ENCODE measurements at places on chromosomes 7 and 10. TPM values are rescaled to one million over a fixed set of nuclear protein-coding genes. Genes with fewer than 3 reads are reported as not detected.

DNA sequence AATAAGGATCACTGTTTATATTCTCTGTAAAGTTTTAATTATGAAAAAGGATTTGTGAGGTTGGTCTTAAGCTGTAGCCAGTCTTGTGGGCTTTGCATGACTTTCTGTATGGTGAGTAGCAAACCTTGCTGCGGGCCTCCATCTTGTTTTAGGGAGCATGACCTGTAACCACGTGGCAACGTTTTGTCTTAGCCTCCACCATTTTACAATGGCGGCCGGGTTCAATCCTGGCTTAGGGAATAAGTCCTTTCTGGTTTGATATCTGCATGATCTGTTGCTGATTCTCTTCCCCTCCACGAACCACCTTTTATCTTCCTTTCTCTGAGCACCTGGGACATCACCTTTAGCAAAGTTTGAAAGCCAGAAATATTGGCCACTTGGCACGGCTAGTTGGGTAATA is 32.5 kb upstream of the OPTN start:
- H3K36me3 ChIP-seq, result no peaks in the 10 kb centered on the region
- H3K27me3 ChIP-seq, result peaks cover 16% of the 10 kb centered on the region
- H3K4me3 ChIP-seq, result no peak overlapping the region
- DNase-seq, result no peak

DNA sequence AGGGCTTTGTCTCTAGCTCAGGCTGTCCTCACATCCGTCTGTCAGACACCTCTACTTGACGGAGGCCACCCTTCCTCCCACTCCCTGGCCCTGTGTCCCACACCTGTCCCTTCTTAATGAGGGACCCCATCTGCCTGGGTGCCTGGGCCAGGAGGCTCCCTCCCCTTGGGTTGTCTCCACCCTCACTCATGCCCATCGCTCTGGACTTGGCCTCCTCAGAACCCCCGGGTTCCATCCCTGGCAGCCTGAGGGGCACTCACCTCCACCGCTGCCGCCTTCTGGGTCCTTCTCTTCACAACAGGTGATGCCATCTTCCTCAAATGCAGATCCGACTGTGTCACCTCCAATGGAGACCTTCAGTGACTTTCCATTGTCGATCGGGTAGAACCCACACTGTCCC is 20.2 kb upstream of the GJD4 start:
- H3K36me3 ChIP-seq, result no peaks in the 10 kb centered on the region
- peaks cover 5% of the 10 kb centered on the region for H3K27me3 ChIP-seq
- no peak for DNase-seq

DNA sequence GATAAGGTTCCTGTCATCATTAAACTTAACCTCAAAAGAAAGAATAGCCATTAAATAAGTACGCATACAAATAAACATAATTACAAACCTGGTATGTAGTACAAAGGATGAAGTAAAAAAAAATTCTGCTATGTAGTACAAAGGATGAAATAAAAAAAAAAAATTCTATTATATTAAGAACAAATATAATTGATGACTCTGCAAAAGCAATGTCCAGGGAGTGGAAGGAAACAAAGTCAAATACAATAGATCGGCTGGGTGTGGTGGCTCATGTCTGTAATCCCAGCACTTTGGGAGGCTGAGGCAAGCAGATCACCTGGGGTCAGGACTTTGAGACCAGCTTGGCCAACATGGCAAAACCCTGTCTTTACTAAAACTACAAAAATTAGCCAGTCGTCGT is 56.9 kb downstream of the ABI1 start:
- no peaks in the 10 kb centered on the region for H3K27me3 ChIP-seq
- no peak overlapping the region for H3K4me3 ChIP-seq
- no peak for DNase-seq
- H3K4me1 ChIP-seq, result peaks cover 39% of the 10 kb centered on the region
- H3K36me3 ChIP-seq, result peaks cover 10% of the 10 kb centered on the region

GRCh38 chr10:79926037-79926436 is 22.9 kb downstream of the SFTPD start:
- no peaks in the 10 kb centered on the region for H3K36me3 ChIP-seq
- DNase-seq, result no peak
- H3K27ac ChIP-seq, result no peak overlapping the region
- H3K4me1 ChIP-seq, result peaks cover 5% of the 10 kb centered on the region

GRCh38 chr10:1216574-1217236 is 160.5 kb downstream of the WDR37 start:
- no peak for DNase-seq
- H3K4me3 ChIP-seq, result no peak overlapping the region
- H3K4me1 ChIP-seq, result no peaks in the 10 kb centered on the region
- no peaks in the 10 kb centered on the region for H3K27me3 ChIP-seq
- H3K36me3 ChIP-seq, result no peaks in the 10 kb centered on the region
- H3K27ac ChIP-seq, result no peak overlapping the region

- no peak overlapping the region for H3K4me3 ChIP-seq
- no peak overlapping the region for H3K27ac ChIP-seq
- H3K4me1 ChIP-seq, result peaks cover 2% of the 10 kb centered on the region
- peaks cover 9% of the 10 kb centered on the region for H3K27me3 ChIP-seq
- H3K36me3 ChIP-seq, result no peaks in the 10 kb centered on the region
Measured at GRCh38 chr7:50647286-50647980, 82.2 kb upstream of the DDC start.

- no peak overlapping the region for H3K4me3 ChIP-seq
- no peaks in the 10 kb centered on the region for H3K27me3 ChIP-seq
- H3K4me1 ChIP-seq, result no peaks in the 10 kb centered on the region
- H3K27ac ChIP-seq, result no peak overlapping the region
Measured at GRCh38 chr7:123901101-123901500, 23.9 kb upstream of the SPAM1 start.

DNA sequence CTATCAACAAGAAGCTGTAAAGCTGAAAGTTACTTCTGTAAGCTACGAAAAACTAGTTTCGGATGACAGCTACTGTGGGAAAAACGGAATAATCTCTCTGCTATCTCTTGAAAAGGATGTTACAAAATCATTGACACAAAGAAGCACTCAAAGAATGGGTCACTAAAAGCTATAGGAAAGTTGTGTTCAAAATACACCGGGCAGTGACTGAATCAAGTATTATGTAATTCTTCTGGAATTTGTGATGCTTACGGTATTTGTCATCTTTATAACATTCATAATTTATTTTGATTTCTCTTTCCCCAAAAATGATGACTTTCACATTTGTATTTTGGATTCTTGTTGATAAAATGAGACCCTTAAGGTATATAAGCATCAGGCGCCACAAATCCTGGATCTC is 112.1 kb upstream of the KLF6 start:
- no peak overlapping the region for H3K4me3 ChIP-seq
- no peaks in the 10 kb centered on the region for H3K27me3 ChIP-seq

DNA sequence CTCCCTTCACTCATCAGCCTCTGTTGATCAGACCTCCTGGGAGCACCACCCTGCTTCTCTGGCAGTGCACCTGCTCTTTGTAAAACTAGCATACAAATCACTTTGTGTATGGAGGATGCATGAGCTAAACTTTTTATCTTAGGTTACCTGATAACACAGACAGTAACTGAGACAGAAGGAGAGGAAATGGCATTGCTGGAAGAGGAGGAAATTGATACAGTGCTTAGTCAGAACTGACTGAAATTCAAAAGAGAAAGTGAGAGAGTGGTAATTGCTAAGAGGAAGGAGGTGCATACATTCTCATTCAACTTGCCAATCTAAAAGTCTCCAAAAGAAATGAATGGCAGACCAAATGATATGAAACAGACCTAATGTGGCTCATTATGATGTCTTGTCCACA is 1120.7 kb downstream of the GATA3 start:
- peaks cover 10% of the 10 kb centered on the region for H3K4me1 ChIP-seq
- peaks cover 5% of the 10 kb centered on the region for H3K36me3 ChIP-seq
- DNase-seq, result no peak
- peaks cover 6% of the 10 kb centered on the region for H3K27me3 ChIP-seq

DNA sequence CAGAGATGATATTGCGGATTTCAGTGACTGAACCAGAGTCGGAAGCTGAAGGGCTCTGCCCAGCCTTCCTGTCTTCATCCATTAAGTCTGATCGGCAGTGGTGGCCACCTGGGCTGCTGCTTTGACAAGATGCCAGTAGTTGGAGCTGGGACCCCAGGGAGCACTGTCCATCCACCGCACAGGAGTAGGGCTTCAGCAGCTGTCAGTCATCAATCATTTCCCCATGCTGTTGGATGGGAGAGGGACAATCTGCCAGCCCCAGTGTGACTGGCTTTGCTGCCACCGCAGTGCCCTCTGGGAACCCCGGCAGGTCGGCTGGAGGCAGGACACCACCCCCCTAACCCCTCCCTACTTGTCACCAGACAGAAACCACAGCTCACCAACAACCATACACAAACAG is 23.0 kb upstream of the GPR146 start:
- peaks cover 23% of the 10 kb centered on the region for H3K36me3 ChIP-seq
- no peak overlapping the region for H3K27ac ChIP-seq
- no peak for DNase-seq
- no peaks in the 10 kb centered on the region for H3K27me3 ChIP-seq
- H3K4me3 ChIP-seq, result no peak overlapping the region
- H3K4me1 ChIP-seq, result peaks cover 5% of the 10 kb centered on the region

DNA sequence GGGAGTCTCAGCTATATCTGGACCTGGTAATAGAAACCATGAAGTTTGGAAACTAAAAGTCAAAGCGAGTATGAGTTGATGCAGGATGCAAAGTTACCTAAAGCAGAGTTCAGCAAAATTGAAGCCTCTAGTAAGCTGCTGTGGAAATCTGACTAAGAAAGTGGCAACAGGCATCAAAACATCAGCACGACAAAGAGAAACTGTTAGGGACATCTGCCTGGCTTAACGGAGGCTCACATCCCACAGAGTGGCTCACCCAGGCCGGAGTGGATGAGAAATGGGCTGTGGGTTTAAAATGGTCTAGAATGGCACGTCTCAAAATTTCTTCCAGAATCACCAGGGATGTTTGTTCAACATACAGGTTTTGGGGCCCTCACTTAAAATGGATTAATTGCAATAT is 164.1 kb upstream of the NPY start:
- no peaks in the 10 kb centered on the region for H3K36me3 ChIP-seq
- no peak overlapping the region for H3K27ac ChIP-seq
- H3K27me3 ChIP-seq, result peaks cover 7% of the 10 kb centered on the region
- no peak overlapping the region for H3K4me3 ChIP-seq
- H3K4me1 ChIP-seq, result no peaks in the 10 kb centered on the region
- DNase-seq, result no peak

GRCh38 chr7:97006055-97006815 is 882 bp downstream of the DLX6 start:
- peaks cover 9% of the 10 kb centered on the region for H3K4me1 ChIP-seq
- peak; percentile 74 for DNase-seq
- peaks cover 85% of the 10 kb centered on the region for H3K27me3 ChIP-seq
- no peaks in the 10 kb centered on the region for H3K36me3 ChIP-seq
- H3K27ac ChIP-seq, result no peak overlapping the region

CALHM2 gene
- total RNA-seq, result 124 TPM

FAM180A gene
- total RNA-seq, result not detected

ORC5 gene
- 20.8 TPM for total RNA-seq

MYO1G gene
- 382 TPM for total RNA-seq

SH2D4B gene
- 0.22 TPM for total RNA-seq

ZC3HAV1 gene
- total RNA-seq, result 136 TPM

OR6V1 gene
- not detected for total RNA-seq

CPA2 gene
- total RNA-seq, result not detected

NPVF gene
- total RNA-seq, result not detected

IGFBP1 gene
- total RNA-seq, result not detected

Data from activated naive CD8-positive, alpha-beta T cell treated with anti-CD3 and anti-CD28 coated beads, Interleukin-2, amount 10 ng/mL, durations not matched to agents 7 days and 5 days (primary cell).